ENCODE measurements at places on chromosomes 12 and 14.

DNA sequence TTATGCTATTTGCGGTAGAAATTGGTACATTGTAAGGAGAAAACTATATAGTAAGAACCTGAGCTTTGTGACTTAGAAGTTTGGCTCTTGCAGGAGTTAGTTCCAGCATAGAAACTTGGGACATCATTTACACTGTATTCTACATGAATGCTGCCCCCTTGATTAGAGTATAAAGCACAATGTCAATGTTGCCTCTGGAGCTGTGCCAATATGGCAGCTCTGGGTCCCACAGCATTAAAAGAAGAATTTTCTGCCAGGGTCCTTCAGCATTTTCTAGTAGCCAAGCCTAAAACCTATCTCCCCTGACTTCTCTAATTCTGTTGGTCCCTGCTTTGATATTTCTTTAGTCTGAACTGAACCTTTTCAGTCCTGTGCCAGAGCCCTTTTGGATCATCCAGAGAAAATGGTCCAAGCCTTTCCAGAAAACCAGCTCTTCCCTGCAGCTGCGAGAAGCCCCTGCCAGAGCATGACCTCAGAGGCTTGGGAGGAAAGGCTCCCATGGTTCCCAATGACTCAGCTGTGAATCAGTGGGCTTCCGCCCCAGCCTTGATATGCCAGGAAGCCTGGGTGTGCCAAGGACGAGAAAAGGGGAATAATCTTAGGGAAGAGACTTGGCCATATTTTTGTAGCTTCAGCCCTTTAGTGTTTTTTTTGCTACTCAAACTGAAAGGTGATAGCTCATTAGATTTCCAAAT lies 43.2 kb downstream of the PLEKHG7 start:
- peak; percentile 70 for DNase-seq

- no peak for DNase-seq
Measured at GRCh38 chr14:88078525-88078924, 73.6 kb downstream of the GPR65 start.

DNA sequence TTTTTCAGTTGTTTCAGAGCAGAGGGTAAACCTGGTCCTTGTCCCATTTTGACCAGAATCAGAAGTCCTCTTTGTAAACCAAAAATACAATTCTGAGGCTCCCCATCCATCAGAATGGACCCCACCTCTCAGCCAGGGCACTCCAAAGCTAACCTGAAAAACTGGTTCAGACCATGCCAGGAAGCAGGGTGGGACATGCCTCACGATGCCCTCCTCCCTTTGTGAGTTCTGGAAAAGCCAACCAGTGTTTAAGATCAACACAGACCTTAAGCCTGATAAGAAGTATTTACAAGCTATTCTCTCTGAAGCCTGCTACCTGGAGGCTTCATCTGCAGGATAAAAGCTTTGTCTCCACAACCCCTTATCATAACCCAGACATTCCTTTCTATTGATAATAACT lies 35.4 kb downstream of the TNFAIP2 start:
- DNase-seq: no peak

GRCh38 chr14:90281261-90281660 lies 24.9 kb downstream of the PSMC1 start:
- no peak for DNase-seq

- peak; percentile 67 for DNase-seq
Measured at GRCh38 chr14:102516531-102517391, 7.2 kb upstream of the ANKRD9 start.

DNA sequence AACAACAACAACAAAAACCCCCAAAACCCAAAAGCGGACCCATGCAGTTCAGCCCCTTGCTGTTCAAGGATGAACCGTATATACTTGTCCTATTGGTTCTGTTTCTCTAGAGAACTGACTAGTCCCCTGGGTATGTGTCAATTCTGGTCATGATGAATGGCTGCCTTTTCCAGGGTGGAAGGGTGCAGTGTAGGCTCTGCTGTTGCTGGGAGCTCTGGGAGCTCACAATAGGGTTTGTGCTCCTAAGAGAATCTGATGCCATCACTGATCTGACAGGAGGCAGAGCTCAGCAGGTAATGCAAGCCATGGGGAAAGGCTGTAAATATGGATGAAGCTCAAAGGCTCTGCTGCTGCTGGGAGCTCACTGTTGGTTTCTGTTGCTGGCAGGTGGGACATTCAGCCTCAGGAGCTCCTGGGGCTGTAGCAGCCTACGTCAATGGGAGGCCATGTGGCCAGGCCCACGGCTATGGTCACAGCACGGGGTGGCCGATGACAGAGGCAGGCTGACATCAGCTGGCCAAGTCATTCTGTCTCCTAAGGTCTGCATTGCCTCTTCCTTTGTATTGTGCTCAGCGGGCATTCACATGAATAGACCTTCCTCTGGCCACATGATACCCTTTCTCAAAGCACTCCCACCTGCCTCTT lies 37.9 kb downstream of the DLK1 start:
- no peak for DNase-seq

GRCh38 chr12:92213166-92213565 lies 67.5 kb upstream of the BTG1 start:
- no peak for DNase-seq

GRCh38 chr12:122412851-122413433 lies 9.5 kb downstream of the CLIP1 start:
- DNase-seq: no peak

- no peak for DNase-seq
Measured at GRCh38 chr12:110668480-110669192, 20.3 kb downstream of the HVCN1 start.

GRCh38 chr14:96762650-96763049 lies 34.5 kb upstream of the VRK1 start:
- DNase-seq: no peak

GRCh38 chr12:117111821-117112595 lies 12.8 kb upstream of the TESC start:
- no peak for DNase-seq

- no peak for DNase-seq
Measured at GRCh38 chr12:48615681-48616080, 45.8 kb upstream of the LALBA start.

DNA sequence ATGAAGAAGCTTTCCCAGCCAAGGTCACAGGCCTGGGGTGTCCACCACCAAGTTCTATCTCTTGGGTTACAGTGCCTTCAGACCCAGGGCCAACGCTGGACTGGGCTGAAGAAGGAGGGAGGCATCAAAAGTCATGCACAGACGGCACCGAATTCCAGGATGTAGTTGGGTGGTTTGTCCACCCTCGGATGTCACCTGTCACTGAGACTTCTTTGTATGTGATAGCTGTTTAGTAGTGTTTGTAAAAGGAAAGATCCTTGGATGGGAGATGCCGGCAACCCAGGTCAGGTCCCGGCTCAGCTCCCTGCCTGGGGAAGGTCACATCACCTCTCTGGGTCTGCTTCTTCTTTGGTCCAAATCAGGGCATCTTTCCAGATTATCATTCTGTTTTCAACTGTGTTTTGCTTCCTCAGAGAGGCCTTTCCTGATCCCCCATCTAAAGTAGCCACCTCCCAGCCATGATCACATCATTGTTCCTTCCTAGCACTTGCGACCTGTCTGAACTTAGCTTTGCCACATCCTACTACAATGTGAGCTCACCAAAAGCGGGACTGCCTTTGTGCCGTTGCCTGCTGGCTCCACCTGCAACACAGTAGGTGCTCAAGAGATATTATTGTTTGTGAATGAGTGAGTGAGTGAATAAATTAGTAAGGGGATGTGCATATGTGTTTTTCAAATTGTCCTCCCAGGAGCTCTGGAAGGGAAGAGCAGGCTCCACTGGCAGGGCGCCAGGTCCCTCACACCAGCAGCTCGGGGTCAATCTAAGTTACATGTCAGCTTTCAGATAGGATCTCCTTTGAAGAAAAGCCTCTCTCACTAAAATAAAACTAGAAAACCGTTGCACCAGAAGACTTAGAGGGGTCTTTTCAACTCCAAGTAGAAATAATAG lies 2.1 kb downstream of the TSPAN11 start:
- DNase-seq: no peak

- DNase-seq: no peak
Measured at GRCh38 chr12:79373896-79374499, 316.8 kb downstream of the PAWR start.

- no peak for DNase-seq
Measured at GRCh38 chr12:82223426-82223825, 134.8 kb downstream of the CCDC59 start.

- DNase-seq: no peak
Measured at GRCh38 chr12:85755760-85756159, 80.4 kb downstream of the RASSF9 start.

DNA sequence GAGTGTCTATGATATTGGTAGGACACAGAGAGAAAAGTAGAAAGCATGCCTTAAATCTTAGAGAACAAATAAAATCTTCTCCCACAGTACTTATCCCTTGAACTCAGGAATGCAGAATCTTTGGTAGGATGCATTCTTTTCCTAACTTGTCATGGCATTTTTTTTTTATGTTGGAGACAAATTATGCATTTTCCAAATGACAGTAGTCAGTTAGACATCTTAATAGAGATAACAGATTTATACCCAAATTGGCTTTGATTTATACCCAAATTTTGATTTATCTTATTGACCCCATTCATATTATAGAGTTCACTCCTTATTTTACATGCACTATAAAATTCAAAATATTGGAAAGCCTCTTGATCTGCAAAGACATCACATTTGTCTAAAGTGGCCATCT lies 132.9 kb downstream of the CNTN1 start:
- DNase-seq: no peak

DNA sequence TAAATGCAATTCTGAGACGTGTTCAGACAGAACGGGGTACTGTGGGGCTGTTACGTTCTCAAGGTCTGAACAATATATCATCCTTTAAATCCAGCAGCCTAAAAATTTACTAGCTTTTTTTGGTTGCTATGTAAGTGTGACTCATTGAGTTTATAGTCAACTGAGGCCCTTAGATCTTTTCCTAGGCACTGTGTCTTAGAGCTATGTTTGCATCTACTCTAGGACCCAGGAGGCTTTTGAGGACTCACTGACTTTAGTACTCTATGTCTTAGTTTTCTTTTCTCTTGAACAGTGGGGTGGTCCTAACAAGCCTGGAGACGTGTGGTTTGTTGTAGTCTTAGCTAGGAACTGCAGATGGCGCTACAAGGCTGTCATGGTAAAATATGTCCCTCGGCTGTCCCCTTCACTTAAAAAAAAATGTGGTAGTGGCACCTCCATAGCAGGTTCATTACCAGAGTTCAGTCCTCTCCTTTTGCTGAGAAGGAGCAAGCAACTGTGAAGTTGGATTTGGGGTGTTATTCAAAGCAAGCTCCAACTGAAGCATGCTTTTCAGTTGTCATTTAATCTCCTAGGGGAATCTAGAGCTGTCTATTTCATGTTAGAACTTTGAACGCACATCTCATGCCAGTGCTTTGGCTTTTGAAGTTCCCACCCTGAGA lies 8.7 kb upstream of the SPATS2 start:
- DNase-seq: no peak

- no peak for DNase-seq
Measured at GRCh38 chr14:75522224-75522982, at the start of gene BATF. TSS of gene BATF (plus strand) at chr14:75522469. CDS start at chr14:75522683, 214 bp downstream.

DNA sequence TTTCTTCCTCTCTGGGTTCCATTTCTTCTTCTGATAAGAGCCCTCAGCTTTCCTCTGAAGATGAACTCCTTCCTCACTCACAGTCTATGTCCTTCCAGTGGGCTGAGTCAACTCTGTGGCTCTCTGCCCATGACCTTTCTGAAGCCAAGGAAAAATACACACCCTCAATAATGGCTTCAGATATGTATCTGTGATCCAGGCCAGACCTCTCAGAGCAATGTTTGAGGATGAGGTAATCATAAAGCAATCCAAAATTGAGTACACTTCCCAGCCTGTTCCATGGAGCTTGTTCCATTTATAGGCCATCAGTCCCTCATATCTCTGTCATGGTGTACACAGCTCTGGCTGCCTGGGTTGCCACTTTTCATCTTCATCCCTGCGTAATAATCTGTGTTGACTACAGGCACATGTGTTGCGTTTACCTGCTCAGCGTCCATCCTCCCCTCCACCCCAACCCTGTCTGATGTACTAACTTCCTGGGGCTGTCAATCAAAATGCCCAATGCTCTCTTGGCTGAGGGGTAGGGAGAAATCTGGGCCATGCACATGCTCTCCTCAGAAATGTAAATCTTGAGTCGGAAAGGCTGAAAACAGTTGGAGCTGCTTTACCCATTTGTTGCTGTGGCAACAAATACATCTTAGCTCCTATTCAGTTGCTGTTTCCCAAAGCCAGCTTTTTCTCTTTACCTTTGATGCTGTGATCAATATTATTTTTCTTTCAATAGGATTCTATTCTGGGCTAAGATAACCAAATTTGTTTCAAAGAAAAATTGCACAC lies 377.8 kb upstream of the TMEM132C start:
- peak; percentile 40 for DNase-seq

DNA sequence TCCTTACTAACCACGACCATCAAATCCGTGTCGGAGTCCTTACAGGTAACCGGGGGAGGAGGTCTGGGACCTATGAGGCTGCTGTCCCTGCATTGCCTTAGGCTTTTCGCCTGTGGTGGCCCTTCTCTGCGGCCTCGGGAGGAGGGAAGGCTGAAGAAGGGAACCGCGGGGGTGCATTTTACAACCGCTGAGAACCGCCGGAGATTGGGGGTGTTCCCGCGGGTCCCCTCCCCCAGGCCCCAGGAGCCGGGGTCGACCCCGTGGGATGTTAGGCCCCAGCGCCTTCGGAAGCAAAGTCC lies 549 bp downstream of the GPHN start:
- no peak for DNase-seq

- DNase-seq: no peak
Measured at GRCh38 chr14:23694949-23695663, 58.9 kb downstream of the DHRS2 start.

DNA sequence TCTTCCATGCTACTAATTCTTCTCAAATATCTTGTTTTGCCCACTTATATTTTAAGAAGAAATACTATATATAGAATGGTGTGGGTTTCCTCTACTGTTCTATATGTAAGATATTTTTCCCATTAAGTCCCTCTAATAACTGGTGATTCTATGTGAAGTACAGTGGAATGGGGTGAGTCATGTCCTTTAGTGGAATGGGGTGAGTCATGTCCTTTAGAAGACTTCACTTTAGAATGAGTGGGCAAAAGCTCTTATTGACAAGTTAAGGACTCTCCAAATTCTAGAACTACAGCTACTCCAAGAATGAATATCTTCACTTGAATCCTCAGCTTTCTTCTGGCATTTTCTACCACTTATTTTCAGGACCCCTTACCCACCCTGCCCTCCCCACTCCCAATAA lies 349.9 kb downstream of the ETNK1 start:
- no peak for DNase-seq

- no peak for DNase-seq
Measured at GRCh38 chr12:73106296-73106695, 834.1 kb downstream of the TRHDE start.

DNA sequence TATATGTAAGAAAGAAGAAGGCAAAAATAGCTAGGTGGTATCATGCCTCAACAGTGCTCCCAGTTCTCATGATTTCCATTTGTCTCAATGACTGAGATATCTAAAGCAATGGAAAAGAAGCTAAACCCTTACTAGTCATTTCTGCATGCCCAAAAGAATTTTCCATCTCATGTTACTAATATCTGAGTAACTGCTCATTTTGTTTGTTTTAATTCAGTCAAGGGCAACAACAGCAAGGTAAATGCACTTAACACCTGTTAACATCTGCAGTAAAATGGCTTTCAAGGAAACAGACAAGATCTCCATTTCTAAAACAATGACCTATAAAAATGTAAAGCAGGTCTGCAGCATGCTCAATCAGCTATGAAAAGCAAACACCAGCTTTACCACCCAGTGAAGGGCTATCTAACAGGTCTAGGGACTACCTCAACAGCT lies 19.4 kb upstream of the SELPLG start:
- no peak for DNase-seq

- no peak for DNase-seq
Measured at GRCh38 chr12:31991815-31992214, 32.6 kb downstream of the RESF1 start.
